ENCODE measurements at places on chromosomes 16 and 17. TPM values are rescaled to one million over a fixed set of nuclear protein-coding genes. Genes with fewer than 3 reads are reported as not detected.
A peak's percentile ranks its signal among the peaks of the same experiment; 100 is the strongest.

DNA sequence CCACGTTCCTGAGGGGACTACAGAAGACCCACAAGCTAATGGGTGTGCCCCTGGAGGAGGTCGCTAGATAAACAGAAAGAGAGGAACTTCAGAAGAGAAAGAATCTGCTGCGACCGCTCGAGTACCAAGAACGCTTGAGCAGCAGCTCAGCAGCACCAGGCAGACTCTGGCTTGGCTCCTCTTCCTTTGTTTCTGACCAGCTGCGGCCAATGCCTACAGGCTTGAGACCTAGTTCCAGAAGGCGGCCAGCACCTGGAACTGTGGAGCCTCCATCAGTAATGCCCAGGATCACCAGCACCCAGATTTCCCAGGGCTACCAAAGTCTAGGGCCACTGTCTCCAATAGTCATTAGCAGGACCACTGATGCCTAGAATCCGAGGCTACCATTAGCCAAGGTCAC, 26.0 kb upstream of the GOSR2 start:
- no peak overlapping the region for H3K27ac ChIP-seq
- no peak for DNase-seq
- H3K27me3 ChIP-seq: peaks cover 9% of the 10 kb centered on the region
- H3K36me3 ChIP-seq: no peaks in the 10 kb centered on the region
- H3K4me3 ChIP-seq: no peak overlapping the region

DNA sequence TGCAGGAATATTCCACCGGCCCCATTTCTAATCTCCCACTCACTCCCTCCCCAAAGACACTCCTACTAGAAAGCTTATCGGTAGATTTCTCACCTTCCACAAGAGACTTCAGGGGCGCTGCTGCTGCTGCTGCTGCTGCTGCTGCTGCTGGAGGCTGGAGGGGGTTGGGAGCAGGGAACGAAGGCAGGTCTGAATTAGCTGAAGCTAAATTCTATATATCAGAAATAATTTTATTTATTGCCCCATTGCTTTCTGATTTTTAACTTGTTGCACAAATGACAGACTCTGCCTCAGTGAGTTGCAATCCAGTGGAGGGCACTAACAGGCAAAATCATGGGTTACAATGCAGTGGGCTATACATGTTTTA, 25.8 kb upstream of the HLF start:
- DNase-seq: no peak
- H3K27ac ChIP-seq: no peak overlapping the region
- H3K36me3 ChIP-seq: no peaks in the 10 kb centered on the region
- peak overlapping the region; percentile 79 for H3K4me3 ChIP-seq
- peaks cover 36% of the 10 kb centered on the region for H3K27me3 ChIP-seq
- peaks cover 13% of the 10 kb centered on the region for H3K4me1 ChIP-seq

GRCh38 chr16:31298340-31298739, 38.6 kb downstream of the ITGAM start:
- peaks cover 22% of the 10 kb centered on the region for H3K36me3 ChIP-seq
- H3K27ac ChIP-seq: no peak overlapping the region
- H3K4me3 ChIP-seq: no peak overlapping the region
- H3K27me3 ChIP-seq: peaks cover 16% of the 10 kb centered on the region
- peaks cover 13% of the 10 kb centered on the region for H3K4me1 ChIP-seq
- DNase-seq: no peak

DNA sequence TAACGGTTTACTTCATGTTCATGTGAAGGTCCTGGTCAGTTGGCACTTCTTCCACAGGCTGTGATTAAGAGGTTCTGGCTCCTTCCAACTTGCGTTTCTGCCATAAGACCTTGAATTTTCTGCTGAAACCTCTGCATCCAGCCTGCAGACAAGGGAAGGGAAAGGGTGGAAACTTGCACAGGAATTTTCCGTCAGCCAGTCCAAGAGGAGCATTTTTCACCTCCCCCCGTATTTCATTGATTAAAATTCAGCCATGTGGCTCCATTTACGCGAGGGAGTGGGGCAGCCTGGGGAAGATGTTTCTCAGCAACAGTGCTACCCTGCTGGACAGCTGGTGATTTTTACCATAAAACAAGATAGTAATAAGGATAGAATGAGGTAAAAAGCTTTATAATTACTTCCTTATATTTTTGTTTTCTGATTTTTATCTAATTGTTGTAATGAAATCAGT, 101.5 kb upstream of the SMIM36 start:
- H3K4me3 ChIP-seq: no peak overlapping the region
- no peak overlapping the region for H3K27ac ChIP-seq
- DNase-seq: no peak
- no peaks in the 10 kb centered on the region for H3K36me3 ChIP-seq

DNA sequence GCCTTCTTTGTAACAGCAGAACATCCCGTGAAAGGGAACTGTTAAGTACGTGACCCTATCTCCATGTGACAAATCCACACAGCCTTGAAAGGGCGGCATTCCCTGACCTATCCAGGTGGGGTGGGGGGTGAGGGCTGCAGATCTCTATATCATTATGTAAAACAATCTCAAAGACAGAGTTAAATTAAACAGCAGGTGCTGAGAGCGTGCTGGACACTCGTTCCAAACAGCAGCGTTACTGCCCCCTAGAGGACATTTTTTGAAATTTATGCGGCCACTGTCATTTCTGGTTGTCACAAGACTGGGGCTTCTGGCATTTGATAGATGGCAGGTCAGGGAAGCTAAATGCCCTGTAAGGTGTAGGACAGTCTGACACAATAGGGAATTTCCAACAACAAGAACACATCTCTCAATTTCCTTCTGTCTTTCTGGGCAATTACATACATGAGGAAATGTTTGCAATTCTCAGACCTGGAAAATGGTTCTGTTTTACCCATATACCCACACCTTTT, 6.7 kb upstream of the SLC25A39 start:
- H3K36me3 ChIP-seq: no peaks in the 10 kb centered on the region
- DNase-seq: peak; percentile 94
- H3K27me3 ChIP-seq: peaks cover 3% of the 10 kb centered on the region
- no peak overlapping the region for H3K27ac ChIP-seq
- H3K4me3 ChIP-seq: no peak overlapping the region
- H3K4me1 ChIP-seq: peaks cover 12% of the 10 kb centered on the region

DNA sequence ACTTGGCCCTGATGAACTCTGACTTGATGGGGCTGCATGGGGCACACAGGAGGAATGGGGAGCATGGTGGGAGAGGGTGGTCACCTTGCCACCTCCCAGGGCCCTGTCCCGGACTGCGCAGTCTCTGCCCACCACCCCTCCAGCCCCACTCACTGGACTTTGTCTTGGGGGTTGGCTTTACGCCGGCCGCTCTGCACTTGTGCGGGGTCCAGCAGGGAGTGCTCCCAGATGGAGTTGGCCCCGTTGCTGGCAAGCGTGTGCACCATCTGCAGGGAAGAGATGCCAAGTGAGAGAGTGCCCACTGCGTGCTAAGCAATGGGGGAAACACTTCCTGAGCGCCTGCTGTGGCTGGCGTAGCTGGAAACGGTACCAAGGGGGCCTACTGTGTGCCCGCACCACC, 6.7 kb downstream of the GIT1 start:
- no peaks in the 10 kb centered on the region for H3K27me3 ChIP-seq
- no peak overlapping the region for H3K27ac ChIP-seq
- no peak for DNase-seq
- no peak overlapping the region for H3K4me3 ChIP-seq
- peaks cover 32% of the 10 kb centered on the region for H3K36me3 ChIP-seq

GRCh38 chr16:15482068-15482747, 47.8 kb downstream of the BMERB1 start:
- H3K4me1 ChIP-seq: peaks cover 35% of the 10 kb centered on the region
- H3K27me3 ChIP-seq: no peaks in the 10 kb centered on the region
- DNase-seq: peak; percentile 72
- peak overlapping the region; percentile 2 for H3K4me3 ChIP-seq

DNA sequence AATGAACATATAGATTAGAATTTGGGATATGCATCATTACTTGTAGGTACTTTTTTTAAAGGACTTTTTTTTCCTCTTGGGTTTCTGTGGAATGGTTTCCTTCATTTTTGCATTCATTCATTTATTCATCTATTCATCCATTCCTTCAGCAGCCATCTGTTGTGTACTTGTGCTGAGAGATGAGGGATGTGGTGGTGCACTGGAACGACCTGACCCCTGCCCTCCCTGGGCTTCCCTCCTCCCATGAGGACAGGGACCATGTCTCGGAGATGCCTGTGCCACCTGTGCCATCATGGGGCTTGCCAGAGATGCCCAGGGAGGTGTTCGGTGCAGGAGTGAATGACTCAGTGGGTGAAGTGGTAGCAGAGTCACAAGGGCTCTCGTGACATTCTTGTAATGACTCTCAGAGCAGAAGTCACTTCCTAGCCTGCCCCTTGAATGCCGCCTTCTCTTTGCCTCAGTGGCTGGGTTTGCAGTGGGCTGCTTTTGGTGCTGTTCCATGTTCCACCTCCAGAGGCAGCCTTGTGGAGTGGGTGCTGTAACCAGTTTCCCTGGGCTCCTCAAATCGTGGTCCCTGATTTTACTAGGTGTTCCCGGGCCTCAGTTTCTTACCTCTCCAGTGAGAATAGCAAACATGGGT, 43.9 kb downstream of the CLEC16A start:
- H3K36me3 ChIP-seq: peaks cover 49% of the 10 kb centered on the region
- H3K27me3 ChIP-seq: no peaks in the 10 kb centered on the region
- H3K4me3 ChIP-seq: peak overlapping the region; percentile 66
- H3K4me1 ChIP-seq: peaks cover 79% of the 10 kb centered on the region
- peak overlapping the region; percentile 92 for H3K27ac ChIP-seq

DNA sequence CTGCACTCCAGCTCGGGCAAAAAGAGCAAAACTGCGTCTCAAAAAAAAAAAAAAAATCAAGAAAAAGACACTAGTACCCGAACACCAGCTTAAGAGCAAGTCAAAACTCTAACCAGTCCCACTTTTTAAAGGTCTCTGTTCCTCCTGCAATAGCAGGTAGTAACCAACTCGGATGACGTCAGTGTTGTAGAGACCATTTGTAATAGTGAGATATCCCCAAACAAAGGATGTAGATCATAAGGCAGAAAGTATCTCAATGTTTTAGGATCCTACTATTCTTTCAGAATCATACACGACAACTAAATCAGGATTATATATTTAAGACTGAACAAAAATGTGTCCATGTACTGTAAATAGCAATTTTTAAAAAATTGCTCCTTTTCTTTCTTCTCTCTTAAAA, 2.4 kb downstream of the JPT1 start:
- H3K4me1 ChIP-seq: peaks cover 37% of the 10 kb centered on the region
- H3K36me3 ChIP-seq: peaks cover 29% of the 10 kb centered on the region
- H3K27ac ChIP-seq: no peak overlapping the region
- H3K27me3 ChIP-seq: no peaks in the 10 kb centered on the region
- peak overlapping the region; percentile 98 for H3K4me3 ChIP-seq

- H3K36me3 ChIP-seq: no peaks in the 10 kb centered on the region
- DNase-seq: peak; percentile 86
- no peak overlapping the region for H3K4me3 ChIP-seq
- H3K27me3 ChIP-seq: peaks cover 10% of the 10 kb centered on the region
- H3K27ac ChIP-seq: no peak overlapping the region
- H3K4me1 ChIP-seq: no peaks in the 10 kb centered on the region
Observed at GRCh38 chr17:62109378-62109902, 44.4 kb upstream of the MED13 start.

- H3K4me3 ChIP-seq: no peak overlapping the region
- no peaks in the 10 kb centered on the region for H3K27me3 ChIP-seq
- DNase-seq: no peak
- no peak overlapping the region for H3K27ac ChIP-seq
- no peaks in the 10 kb centered on the region for H3K4me1 ChIP-seq
- H3K36me3 ChIP-seq: peaks cover 62% of the 10 kb centered on the region
Observed at GRCh38 chr16:16092925-16093627, 130.2 kb downstream of the ABCC6 start.

DNA sequence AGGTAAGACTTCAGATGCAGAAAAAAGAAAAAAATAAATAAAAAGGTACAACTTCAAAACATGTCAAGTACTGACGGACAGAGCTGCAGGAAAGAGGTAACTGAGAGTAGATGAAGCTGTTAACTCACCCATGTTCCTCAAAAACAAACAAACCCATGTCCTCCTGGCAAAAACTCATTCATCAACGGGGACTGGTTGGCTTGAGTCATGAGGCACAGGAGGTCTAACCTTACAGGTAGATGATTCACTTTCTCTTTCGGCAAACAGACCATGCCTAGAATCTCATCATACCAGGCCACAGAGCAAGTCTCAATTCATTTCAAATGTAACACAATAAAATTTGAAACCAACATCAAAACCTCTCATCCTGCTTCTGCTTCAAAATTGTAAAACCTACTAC, 12.3 kb upstream of the FASN start:
- peak; percentile 66 for DNase-seq
- no peak overlapping the region for H3K4me3 ChIP-seq

- H3K27ac ChIP-seq: no peak overlapping the region
- DNase-seq: no peak
- H3K36me3 ChIP-seq: no peaks in the 10 kb centered on the region
- H3K4me3 ChIP-seq: no peak overlapping the region
Observed at GRCh38 chr16:78225919-78226318, 126.5 kb downstream of the WWOX start.

DNA sequence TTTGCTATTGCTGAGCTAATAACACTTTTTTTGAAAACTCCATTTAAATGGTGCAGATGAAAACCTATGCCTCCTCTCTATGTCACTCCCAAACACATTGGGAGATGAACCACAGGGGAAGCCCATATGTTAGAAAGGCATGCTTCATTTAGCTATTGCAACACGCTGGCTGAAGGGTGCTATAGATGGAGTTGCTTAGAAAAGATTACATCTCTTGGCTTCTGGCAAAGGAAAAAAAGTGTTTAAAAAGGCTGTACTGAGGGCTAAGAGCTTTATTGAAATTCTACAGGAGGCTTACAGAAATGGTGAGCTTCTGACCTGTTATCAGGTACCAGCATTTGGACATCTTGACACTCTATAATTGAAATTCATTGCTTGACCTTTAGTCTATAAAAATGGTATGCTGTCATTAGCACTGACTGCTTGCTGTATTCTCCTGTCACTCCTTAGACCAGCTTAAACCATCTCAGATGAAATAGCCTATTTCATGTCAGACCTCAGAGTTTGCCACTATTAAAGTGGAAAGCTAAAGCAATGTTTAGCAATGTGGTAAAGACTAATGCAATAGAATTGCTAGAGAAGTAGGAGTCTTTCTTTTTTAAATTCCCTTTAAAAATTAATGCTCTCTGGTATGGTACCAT, 503.9 kb downstream of the CDH11 start:
- no peak overlapping the region for H3K27ac ChIP-seq
- H3K4me1 ChIP-seq: no peaks in the 10 kb centered on the region
- no peak overlapping the region for H3K4me3 ChIP-seq
- DNase-seq: no peak
- H3K36me3 ChIP-seq: no peaks in the 10 kb centered on the region

- DNase-seq: peak; percentile 54
- peaks cover 11% of the 10 kb centered on the region for H3K4me1 ChIP-seq
- H3K27ac ChIP-seq: peak overlapping the region; percentile 13
- H3K27me3 ChIP-seq: no peaks in the 10 kb centered on the region
- peaks cover 20% of the 10 kb centered on the region for H3K36me3 ChIP-seq
Observed at GRCh38 chr16:3590736-3591435, 13.7 kb upstream of the NLRC3 start.

The TMEM238L gene
- total RNA-seq: not detected

The KCNJ12 gene
- total RNA-seq: not detected

The KRTAP1-5 gene
- total RNA-seq: not detected

The OTOP3 gene
- not detected for total RNA-seq

The PRSS21 gene
- total RNA-seq: 11.8 TPM

The DYNC1LI2 gene
- total RNA-seq: 56.5 TPM

All from activated CD4-positive, alpha-beta T cell treated with anti-CD3 and anti-CD28 coated beads, Interleukin-2, amount 10 ng/mL, durations not matched to agents 24 days and 14 days (primary cell).